ENCODE measurements at places on chromosomes 7 and 10.

DNA sequence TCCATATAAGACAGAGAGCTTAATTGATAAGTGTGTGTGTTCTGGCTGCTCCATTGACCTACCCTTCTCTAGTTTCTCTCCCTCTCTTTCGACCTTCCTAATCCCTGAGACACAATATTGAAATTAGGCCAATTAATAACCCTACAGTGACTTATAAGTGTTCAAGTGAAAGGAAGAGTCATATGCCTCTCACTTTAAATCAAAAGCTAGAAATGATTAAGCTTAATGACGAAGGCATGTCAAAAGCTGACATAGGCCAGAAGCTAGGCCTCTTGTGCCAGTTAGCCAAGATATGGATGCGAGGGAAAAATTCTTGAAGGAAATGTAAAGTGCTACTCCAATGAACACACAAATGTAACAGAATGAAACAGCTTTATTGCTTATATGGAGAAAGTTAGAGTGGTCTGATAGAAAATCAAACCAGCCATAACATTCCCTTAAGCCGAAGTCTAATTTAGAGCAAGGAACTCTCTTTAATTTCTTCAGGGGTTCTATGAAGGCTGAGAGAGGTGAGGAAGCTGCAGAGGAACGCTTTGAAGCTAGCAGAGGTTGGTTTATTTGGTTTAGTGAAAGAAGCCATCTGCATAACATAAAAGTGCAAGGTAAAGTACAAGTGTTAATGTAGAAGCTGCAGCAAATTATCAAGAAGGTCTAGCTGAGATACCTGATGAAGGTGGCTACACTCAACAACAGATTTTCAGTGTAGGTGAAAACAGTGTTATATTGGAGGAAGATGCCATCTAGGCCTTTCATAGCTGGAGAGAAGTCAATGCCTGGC lies 53.8 kb downstream of the ST7 start:
- no peak for DNase-seq

DNA sequence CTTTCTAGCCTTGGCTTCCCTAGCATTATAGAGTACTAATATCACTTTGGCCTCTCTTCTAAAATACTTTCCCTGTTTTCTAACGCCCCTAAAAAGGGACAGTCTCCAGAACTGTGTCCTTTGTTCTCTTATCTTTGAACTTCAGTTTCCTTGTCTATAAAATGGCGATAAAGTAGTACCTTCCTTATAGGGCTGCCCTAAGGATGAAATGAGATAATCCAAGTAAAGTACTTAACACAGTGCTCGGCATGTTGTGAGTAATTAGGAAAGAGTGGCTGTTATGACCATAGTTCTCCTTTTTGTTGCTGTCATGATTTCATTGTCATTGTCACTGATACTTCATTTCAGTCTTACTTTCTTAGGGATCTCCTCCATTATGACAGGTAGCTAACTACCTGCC lies 114.7 kb downstream of the EXOC4 start:
- no peak for DNase-seq

GRCh38 chr7:47710201-47710935 lies 128.5 kb upstream of the TNS3 start:
- DNase-seq, result no peak

DNA sequence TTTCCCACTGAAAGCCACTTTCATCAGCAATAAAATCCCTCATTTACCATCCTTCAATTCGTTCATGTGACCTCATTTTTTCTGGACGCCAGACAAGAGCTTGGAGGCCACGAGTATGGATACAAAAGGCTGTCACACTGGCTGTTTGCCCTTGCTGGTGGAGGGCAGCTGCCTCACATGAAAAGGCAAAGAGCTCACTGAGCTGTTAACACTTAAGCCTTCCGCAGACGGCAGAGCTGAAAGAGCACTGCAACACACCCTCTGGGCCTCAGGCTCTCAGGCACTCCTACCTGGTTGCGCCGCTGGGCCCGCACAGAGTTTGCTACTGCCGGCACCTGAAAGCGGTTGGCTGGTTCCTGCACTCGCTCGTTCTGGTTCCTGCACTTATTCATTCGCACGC lies 193.5 kb downstream of the CFTR start:
- no peak for DNase-seq

- peak; percentile 10 for DNase-seq
These were observed 5.7 kb upstream of the TIAL1 start for GRCh38 chr10:119602241-119603095.

- no peak for DNase-seq
These were observed 2.3 kb downstream of the PRXL2A start for GRCh38 chr10:80410578-80411145.

DNA sequence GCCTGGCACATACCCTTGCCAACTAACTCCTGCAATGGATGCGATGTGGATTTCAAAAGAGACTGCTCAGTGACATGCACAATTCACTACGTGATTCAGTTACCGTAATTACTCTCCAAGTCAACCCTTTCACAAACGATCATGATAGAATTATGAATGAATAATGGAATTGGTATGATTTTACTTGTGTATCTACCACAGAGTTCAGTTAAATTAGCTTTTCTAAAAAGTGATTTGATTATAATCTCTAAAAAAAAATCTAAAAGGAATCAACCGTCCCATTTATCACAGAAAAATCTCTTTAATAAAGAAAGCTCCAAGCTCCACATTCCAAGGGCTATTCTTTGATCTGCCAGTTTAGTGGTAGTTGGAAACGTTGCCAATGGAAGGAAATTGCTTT lies 30.4 kb upstream of the RSU1 start:
- DNase-seq, result no peak

- no peak for DNase-seq
These were observed 274.3 kb downstream of the CCDC3 start for GRCh38 chr10:12726971-12727831.

GRCh38 chr10:118106426-118106825 lies 59.7 kb upstream of the RAB11FIP2 start:
- DNase-seq, result no peak

GRCh38 chr7:35823440-35823839 lies 22.6 kb downstream of the SEPTIN7 start:
- DNase-seq, result no peak
